Naive thymus-derived CD8-positive, alpha-beta T cell (primary cell): ENCODE measurements at places on chromosomes 2 and 18. TPM values are rescaled to one million over a fixed set of nuclear protein-coding genes. Genes with fewer than 3 reads are reported as not detected.

The ELOA2 gene
- not detected for total RNA-seq

The MRO gene
- not detected for total RNA-seq

The SP9 gene
- total RNA-seq = not detected

The SANBR gene
- total RNA-seq = 1.9 TPM

The CYP20A1 gene
- total RNA-seq = 35.6 TPM

The FOXD4L1 gene
- 0.41 TPM for total RNA-seq

The SATB2 gene
- 0.74 TPM for total RNA-seq

The UCN gene
- total RNA-seq = 6.9 TPM

The SH3BP4 gene
- 0.19 TPM for total RNA-seq

The NAB1 gene
- total RNA-seq = 24.3 TPM

The TXNDC2 gene
- not detected for total RNA-seq

- no peak for DNase-seq
Measured at GRCh38 chr18:58201733-58202730, 158.0 kb downstream of the NEDD4L start.

GRCh38 chr2:121860033-121860757 lies 104.7 kb downstream of the TSN start:
- no peak for DNase-seq

GRCh38 chr2:42268528-42269151 lies 92.4 kb downstream of the COX7A2L start:
- DNase-seq = no peak

GRCh38 chr18:64639536-64639935 lies 490.6 kb upstream of the LINC00305 start:
- no peak for DNase-seq

GRCh38 chr2:39359453-39360038 lies 77.5 kb downstream of the MAP4K3 start:
- no peak for DNase-seq

DNA sequence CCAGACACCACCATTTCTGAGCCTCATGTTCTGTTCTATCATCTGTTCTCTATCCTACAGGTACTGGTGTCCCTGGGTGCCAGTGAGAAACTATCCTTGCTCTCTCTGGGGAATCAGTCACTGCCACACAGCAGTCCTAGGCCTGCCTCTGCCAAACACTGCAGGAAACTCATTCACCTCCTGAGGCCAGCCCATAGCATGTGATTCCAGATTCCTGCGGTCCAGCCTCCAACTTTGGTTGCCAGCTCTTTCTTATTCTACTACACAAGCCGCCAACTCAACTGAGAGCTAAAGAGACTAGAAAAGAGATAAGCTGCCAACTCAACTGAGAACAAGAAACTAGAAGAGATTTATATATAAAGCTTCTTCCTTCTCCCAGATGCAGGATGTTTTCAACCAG lies 8.8 kb upstream of the TTLL4 start:
- DNase-seq = no peak

GRCh38 chr2:102434655-102435381 lies 11.9 kb downstream of the IL18RAP start:
- no peak for DNase-seq

DNA sequence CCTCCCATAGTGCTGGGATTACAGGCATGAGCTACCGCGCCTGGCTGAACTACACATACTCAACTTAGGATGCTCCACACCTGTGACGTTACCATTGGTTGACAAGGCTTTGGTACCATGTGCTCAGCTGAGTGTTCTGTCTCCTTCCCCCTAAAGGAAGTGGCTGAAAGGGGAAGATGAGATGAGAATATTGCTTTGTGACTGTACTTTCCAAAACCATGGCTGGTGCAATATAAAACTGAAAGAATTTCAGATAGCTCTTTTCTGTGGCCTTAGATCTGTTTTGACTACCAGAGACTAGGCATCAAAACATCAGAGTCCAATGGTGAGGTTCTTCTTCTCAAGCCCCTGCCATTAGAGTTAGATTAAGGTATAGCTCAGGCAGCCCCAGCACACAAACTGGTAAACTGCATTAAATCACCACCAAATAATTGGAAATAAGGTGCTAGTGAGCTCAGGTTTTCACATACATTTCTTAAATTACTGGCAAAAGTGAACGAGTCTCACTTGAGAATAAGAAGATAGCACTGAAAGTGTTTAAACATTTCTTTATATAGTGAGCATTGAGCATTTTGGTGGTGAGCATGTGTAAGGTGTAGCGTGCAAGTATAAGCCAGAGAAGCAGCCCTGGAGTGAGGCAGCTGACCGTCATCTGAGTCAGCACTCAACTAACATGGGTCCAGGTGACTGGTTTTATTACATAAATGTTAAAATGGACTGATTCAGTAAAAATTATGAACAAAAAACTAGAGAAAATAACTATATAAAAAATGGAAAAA lies 113.5 kb upstream of the FZD5 start:
- no peak for DNase-seq

- no peak for DNase-seq
Measured at GRCh38 chr2:34578641-34579040, 979.5 kb upstream of the FAM98A start.

DNA sequence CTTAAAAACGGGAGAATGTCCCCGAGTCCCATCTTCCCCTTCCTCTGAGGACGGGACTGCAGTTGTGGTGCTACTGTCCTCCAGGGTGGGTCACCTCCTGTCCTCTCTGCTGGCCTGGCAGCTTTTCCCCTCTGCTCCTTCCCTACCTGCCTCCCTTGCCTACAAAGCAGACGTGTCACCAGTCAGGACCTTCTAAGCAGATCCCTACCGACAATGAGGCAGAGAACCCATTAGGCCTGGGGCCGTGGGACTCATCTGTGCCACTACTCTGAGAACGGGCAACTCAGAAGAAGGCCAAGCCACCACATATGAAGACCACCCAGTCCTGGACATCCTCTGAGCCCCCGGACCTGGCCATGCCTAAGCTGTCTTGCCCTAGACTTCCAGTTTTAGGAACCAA lies 103.0 kb upstream of the TEX51 start:
- DNase-seq = no peak

GRCh38 chr18:47758000-47758399 lies 172.5 kb downstream of the SMAD2 start:
- DNase-seq = no peak

GRCh38 chr2:85935170-85935745 lies 46.5 kb upstream of the ST3GAL5 start:
- no peak for DNase-seq

GRCh38 chr2:101041413-101041812 lies 39.3 kb downstream of the RPL31 start:
- no peak for DNase-seq

DNA sequence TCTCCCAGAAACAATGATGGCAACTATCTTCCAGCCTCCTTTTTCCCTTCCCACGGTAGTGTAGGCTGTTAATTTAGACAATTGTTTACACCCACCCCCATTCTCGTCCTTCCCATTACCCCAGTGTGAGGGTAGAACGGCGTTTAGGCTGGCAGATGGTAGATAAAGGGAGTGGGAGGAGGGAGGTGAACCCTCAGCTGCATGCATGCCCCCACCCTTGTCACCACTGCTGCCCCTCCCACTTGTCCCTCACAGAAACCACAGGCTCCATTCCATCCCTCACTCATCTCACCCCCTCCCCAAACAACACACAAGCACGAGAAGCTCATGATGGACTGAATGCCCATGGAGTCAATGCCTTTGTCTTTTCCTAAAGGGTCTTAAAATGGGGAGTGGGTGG lies 107.9 kb upstream of the PARD3B start:
- no peak for DNase-seq

DNA sequence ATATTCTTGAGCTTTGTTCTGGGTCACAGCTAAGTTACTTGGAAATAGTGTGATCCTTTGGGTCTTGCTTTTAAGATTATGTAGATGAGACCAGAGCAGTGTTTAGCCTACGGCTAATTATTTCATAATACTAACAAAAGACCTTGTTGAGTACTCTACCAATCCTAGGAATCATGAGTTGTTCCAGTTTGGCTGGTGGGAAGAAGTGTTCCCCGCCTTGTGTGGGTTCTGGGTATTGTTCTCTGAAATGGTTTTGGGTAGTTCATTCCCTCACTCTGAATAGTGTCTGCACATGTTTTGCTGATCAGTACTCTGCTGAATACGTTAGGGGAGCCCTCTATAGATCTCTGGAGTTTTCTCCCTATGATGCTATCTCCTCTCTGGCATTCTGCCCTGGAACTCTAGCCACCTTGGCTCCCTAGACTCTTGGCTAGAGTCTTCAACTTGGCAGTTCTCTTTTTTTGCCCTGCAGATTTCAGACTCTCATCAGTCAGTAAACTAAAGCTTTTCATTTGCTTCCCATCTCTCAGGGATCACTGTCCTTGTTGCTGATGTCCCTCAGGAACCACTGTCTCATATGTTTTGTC lies 48.4 kb downstream of the NEMP2 start:
- DNase-seq = no peak

- no peak for DNase-seq
Measured at GRCh38 chr2:170512266-170512665, 202.9 kb upstream of the SP5 start.

DNA sequence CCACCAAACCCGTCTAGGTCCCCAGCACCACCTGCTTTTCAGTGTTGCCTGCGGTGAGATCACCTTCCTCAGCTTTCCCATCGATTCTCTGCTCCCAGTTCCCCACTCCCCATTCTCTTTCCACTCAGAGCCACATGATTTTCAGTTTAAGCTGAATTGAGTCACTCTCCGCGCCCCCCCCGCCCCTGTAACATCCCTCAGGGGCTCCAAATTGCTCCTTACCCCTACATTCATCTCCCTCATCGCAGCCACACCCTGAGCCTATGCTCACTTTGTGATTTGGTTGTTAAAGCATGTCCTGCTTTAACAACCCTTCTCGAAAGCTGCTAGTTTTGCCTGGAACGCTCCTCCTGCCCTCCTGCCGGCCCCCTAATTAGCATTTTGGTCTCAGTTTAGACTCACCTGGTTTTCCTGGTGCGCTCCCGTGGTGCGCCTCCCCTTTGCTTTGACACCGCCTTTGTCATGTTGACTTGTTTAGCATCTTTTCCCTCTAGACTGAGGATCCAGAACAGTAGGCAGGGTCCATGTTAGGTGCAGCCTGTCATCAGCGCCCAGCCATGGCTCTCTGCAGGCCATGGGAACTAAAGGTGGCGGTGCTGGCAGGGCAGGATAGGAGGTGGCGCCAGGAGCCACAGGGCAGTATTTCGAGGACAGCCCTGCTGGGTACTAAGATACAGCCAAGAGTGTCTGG lies 60.8 kb downstream of the ST3GAL5 start:
- no peak for DNase-seq

- no peak for DNase-seq
Measured at GRCh38 chr2:10058251-10059015, 15.1 kb downstream of the KLF11 start.

DNA sequence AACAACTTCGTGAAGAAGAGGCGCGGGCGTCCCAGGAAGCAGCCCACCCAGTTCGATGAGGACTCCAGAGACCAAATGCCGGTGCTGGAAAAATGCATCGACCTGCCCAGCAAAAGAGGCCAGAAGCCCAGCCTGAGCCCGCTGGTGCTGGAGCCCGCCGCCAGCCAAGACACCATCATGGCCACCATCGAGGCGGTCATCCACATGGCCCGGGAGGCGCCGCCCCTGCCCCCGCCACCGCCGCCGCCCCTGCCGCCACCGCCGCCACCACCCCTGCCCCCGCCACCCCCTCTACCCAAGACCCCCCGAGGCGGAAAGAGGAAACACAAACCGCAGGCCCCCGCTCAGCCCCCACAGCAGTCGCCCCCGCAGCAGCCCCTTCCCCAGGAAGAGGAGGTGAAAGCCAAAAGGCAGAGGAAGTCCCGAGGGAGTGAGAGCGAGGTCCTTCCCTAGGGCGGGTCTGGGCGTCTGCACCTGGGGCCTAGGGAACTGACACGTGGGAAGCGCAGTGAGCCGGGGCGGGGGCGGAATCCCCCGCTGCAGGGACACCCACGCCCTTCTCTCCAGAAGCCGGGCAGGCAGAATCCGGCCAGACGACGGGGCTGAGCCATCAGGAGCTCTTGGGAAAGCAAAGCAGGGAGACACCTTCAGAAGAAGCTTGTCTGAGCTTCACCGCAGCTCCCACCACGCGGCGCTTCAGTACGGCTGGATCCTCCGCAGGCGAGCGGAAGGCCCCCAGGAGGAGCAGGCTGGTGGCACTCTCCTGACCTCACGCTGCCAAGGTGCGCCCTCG lies 382.8 kb downstream of the SETBP1 start:
- DNase-seq = no peak

- no peak for DNase-seq
Measured at GRCh38 chr2:173680574-173680973, 284.6 kb downstream of the SP3 start.

DNA sequence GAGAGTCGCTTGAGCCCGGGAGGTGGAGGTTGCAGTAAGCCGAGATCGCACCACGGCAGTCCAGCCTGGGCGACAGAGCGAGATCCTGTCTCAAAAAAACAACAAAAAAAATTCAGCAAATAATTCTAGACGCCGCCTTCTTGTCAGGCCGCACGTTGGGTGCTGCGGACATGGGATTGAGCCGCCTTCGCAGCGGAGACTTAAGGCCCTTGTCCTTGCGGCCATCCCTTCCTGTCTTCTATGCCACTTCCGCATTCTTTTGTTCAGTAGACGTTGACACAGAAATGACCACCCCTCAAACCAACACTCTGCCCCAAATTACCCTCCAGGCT lies 15.8 kb downstream of the PTPN18 start:
- no peak for DNase-seq

DNA sequence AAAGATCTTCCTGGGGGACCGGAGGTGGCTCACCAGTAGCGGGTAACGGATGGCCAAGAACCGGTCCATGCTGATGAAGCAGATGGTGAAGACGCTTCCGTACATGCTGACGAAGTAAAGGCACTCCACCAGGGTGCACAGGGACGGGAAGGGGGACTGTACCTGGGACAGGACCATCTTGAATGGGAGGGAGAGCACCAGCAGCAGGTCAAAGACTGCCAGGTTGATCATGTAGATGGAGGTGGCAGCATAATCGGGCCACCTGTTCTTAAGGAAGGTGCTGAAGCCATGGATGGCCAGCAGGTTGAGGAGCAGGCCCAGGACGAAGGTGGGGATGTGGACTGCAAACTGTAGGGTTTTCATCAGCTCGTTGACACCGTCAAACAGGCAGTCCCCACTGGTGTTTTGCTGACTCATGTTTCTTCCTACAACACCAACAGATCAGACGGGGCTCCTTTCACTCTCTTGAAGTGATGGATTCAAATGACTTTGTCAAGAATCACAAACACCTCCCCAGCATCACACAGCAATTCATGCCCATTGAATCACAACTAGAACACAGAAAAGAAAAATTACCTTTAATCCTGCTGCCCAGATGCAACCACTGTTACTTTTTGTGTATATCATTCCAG lies 14.4 kb downstream of the GPR55 start:
- DNase-seq = no peak

DNA sequence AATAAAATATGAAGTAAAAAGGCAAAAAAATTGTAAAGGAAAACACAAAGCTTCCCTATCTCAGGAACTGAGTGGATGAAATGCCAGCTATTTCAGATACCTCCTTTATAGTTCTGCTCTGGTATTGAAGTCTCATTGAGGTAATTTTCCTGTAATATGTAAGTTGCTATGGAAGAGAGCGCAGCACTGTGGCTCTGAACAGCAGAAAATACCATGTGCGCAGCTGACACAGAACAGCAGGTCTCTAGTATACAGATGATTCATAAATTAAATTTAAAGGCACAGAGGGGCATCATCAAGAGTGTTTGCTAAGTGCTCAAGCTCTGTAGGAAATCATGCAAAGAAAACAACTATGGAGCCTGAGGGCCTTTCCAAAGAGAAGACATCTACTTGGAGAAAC lies 315.3 kb upstream of the CDH7 start:
- DNase-seq = no peak

GRCh38 chr2:44553456-44553855 lies 191.7 kb downstream of the CAMKMT start:
- no peak for DNase-seq

- no peak for DNase-seq
Measured at GRCh38 chr2:68800027-68800401, 65.4 kb downstream of the ARHGAP25 start.
